ENCODE measurements at places on chromosomes 2 and 18. TPM values are rescaled to one million over a fixed set of nuclear protein-coding genes. Genes with fewer than 3 reads are reported as not detected.

Gene NGEF
- total RNA-seq: 8.1 TPM

Gene BIRC6
- total RNA-seq: 172 TPM

Gene SP100
- total RNA-seq: 129 TPM

Gene CHPF
- total RNA-seq: 49.6 TPM

Gene SLC23A3
- 1.6 TPM for total RNA-seq

Gene HNRNPLL
- 55.2 TPM for total RNA-seq

Gene NAT8
- not detected for total RNA-seq

Gene BCL11A
- 31.4 TPM for total RNA-seq

Gene AAMP
- 82.0 TPM for total RNA-seq

DNA sequence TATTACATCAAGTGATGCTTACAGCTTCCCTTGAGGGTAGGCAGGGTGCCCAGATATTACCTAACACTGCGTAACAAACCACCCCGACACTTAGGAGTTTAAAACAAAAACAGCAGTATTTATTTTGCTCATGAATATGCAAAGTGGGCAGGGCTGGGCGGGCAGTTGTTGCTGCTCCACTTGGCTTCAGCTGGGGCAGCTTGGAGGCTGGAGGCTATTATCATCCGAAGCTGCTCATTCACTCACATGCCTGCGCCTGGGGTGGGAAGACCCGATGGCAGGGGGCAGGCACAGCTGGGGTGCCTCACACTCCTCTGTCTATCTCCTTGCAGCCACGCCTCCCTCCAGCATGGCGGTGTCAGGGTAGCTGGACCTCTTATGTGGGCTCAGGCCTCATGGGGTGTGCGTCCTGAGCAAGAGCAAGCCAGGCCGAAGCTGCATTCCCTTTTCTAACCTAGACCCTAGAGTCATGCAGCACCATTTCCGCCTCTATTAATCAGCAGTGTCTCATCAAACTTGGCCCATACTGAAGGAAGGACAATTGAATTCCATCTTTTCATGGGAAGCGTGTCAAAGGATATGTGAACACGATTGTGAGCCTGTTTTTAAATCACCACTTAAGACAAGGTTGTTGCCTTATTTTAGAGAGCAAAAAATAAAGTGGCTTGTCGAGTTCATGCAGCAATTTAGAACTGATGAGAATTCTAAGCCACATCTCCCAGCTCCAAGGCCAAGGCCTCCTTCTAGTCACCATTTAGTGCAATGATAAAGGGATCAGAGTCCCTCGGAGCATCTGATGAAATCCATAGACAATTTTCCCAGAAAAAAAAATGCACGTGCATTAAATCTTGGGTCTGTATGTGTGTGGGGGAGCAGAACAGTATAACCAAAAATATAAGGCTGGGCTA, 54.9 kb downstream of the SDC1 start:
- DNase-seq: no peak

DNA sequence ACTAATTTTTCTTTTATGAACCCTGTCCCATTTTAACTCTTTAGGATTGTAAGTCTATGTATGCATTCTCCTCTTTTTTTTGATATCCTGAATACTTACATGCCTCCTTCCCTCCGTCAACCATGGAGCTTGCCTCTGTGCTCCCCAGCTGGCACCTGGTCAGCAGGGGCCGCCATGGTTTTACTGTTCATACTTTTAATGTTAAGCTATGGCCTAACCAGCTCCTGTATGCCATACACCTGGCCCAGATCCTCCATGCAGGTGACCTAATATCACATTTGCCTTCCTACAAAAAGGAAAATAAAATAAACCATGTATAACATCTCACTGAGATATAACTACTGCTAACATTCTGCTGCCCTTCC, 283.1 kb upstream of the TRIB2 start:
- DNase-seq: no peak

DNA sequence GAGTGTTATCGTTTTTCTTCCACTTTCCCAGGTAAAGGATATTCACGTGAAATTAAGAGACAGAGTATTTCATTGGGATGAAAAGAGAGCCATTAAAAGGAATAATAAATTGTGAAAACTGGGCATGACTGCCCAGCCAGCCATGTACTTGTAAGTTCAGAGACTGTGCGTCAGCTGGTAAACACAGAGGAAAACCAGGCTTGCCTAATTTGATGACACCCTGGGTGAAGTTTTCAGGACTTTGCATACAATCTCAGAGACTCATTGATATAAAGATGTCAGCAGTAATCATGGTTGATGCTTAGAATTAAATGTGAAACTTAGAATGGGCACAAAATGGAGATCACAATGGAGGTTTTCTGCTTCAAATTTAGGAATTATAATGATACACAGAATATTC, 153.5 kb upstream of the ZEB2 start:
- DNase-seq: no peak

GRCh38 chr2:212797484-212798205, 259.0 kb upstream of the ERBB4 start:
- no peak for DNase-seq

GRCh38 chr18:40413160-40413559, 1541.9 kb upstream of the PIK3C3 start:
- no peak for DNase-seq

DNA sequence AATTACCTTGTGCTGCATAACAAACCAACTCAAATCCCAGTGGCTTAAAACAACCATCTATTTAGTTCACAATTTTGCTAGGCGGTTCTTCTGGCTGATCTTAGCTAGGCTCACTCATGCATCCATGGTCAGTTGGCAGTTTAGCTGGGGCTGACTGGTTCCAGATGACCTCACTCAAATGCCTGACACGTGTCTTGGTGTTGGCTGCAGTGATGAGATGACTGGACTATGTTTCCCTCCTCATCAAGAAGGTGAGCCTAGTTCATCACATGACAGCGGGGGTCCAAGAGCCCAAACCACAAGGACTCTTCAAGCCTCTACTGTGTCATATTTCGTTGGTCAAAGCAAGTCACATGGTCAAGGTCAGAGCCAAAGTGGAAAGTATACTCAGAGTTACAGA, 42.7 kb upstream of the ACTR3 start:
- DNase-seq: no peak

GRCh38 chr2:232444409-232445148, 11.4 kb upstream of the ALPI start:
- DNase-seq: no peak

DNA sequence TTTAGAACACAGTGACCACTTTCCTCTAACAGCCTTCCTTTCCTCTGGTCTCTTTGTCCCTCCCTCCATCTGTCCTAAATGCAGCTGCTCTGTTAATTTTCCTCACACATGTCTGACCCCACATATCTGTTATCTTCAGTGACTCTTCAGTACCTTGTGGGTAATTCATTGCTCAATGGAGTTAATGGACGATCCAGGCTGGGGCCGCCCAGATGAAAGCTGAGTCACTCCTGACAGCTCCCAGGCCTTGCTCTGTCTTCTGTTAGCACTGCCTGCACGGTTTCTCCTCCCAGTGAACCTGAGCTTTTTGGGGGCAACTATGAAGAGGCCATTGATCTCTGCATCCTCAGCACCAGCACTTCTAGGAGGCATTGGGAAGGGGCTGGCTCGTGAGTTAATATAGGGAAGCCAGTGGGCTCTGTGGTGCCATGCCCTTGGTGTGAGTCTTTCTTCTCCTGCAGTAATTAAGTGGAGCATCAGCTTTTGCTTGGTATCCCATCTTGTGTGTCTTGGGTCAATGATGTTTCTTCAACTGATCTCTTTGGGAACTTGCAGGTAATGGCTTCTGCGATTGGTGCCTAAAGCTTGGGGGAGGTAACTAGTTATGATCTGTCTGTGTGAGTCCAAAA, 67.3 kb downstream of the SNORC start:
- no peak for DNase-seq

DNA sequence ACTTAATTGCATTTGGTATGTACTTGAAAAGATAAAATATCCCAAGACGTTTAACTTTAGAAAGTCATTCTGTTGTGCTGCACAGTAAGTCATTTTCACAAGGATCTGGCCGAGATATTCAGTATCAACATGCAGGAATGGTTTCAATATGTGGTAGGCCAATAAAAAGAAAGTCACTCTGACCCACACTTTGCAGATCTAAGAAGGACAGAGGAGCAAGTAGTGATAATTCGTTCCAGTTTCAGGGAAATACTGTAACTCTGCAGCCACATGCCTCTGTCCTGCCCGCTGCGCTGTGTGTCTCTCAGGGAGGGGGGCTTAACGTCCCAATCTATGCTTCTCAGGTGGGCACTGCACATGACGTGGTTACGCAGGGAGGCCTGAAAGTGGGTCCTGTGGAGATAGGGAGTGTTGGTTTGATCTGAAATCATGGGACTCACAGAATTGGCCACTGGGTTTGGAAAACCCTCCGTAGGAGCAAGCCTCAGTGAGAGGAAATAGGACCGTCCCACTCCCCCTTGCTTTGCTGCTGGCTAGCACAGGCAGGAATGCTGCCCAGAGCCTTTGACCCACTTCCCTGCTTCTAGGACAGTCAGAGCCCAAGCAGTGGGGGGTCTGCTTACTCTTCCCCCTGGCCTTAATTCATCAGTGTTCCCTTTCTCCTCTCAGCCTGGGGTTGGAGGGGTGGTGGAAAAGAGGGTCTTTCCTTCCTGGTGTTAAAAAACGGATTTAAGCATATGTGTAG, 314.7 kb upstream of the SPRED2 start:
- no peak for DNase-seq

DNA sequence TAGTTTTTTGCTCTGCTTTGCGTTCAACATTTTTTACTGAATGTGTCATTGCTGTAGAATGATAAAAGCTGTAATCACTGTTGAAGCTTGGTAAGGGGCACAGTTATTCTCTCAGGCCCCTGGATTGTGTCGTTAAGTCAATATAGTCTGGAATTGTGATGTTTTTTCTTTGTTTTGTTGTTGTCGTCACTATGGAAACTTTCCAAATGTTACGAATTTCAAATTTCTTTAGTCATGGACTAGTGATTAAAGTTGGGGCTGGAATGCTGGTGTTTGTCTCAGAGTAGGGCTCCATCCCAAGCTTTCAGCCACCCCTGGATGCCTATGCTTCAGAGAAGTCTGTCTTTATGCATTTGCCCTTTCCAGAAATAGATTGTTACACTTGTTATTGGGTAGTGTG, 287.2 kb downstream of the CDH19 start:
- DNase-seq: no peak

- DNase-seq: no peak
Observed at GRCh38 chr2:2719015-2719414, 387.9 kb upstream of the MYT1L start.

DNA sequence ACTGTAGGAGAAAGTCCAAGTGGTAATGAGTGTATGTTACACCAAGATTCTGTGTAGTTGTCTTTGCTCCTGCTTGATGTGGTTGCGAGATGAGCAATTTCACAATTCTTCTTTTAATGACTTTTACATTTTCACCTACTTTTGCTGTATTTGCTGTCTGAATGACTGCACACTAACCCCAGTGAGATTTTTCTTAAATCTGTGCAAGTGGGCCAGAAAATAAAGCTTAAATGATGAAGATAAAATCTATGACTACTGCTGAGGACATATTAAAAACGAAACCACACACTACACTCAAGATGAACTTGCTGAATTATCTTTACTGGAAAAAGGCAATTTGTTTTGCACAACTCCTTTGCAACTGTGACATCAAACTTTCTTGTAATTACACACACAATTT, 4.1 kb downstream of the LDAH start:
- DNase-seq: no peak

DNA sequence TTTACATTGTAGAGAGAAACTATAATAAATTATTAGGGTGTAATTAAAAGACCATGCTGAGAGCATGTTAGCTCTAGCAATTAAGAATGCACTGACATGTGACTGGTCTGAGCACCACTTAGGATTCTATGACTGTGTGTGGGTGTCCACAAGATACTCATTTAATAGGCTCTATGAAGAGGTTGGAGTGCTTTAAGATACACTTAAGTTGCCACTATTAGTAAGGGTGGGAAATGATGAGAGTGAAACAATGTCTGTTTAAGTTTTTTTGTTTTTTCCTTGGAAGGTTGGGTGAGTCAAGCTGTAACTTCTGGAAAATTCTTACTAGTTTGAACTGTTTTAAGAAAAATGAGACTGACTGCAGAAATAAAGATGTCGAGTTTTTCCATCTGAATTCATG, 1.8 kb upstream of the FAP start:
- no peak for DNase-seq

- no peak for DNase-seq
Observed at GRCh38 chr2:128780434-128781080, 461.9 kb upstream of the HS6ST1 start.

DNA sequence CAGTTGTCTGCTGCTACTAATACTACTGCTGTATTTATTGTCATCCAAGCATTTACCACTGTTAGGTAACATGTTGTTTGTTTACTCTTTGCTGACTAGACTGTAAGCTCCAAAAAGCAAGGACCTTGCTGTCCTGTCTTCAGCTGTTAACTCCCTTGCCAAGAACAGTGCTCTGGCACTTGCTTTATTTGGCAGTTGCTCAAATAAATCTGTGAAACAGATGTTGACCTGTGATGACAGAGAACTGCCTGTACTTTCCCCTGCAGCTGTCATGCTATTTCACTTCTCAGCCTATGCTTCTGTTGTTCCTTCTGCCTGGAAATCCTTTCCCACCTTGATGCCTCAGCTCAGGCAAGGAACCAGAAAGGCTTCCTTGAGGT, 181.2 kb downstream of the ATAD2B start:
- DNase-seq: peak; percentile 45

- DNase-seq: peak; percentile 77
Observed at GRCh38 chr2:238231251-238231793, 8.5 kb downstream of the HES6 start.

DNA sequence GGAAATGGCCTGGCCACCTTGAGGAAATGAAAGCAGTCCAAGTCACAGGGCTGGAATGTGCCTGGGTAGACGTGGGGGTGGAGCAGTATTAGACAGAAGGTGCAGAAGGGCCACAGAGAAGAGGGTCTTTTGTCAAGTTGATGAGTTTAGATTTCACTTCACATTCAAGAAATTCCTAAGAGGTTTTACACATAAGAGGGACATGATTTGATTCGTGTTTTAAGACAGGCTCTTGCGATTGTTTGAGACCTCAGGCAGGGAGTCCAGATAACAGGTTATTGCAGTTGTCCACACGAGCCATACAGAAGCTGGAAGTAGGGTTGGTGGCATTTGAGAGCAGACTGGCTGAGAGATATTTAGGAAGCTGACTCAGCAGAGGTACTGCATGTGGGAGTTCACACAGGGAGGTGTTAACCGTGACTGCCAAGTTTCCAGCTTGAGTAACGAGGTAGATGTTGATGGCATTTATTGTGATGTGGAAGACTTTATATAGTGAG, 64.6 kb downstream of the NEB start:
- DNase-seq: no peak

DNA sequence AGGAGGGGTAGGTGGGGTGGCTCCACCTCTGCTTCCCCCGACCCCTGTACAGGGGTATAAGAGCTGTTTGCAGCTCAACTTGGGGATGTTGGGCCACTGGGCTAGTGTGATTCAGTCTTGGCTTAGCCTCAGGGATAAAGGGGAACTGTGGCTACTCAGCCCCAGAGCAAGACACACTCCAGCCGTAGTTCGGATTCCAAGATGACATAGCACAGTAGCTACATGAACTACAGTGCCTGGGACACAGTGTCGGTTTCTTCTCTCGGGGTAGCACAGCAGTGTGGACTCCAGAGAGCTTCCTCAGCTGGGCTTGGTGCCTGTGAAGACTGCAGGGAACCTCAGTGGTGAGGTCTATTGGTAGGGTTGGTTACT, 21.1 kb downstream of the CARF start:
- DNase-seq: no peak

Data from ureter (tissue), 1 donor.